ENCODE measurements at places on chromosomes 5 and 9. TPM values are rescaled to one million over a fixed set of nuclear protein-coding genes. Genes with fewer than 3 reads are reported as not detected.

FAM200C gene
- polyA plus RNA-seq, result 0.37 TPM

DNA sequence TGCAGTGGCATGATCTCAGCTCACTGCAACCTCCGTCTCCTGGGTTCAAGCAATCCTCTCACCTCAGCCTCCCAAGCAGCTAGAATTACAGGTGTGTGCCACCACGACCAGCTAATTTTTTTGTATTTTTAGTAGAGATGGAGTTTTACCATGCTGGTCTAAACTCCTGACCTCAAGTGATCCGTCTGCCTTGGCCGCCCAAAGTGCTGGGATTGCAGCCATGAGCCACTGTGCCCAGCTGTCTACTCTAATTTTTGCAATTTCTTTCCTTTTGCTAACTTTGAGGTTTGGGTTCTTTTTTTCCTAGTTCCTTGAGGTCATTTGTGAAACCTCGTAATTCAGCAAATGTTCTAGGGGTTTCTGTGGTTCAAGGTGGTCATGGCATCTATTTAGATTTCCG, 63.7 kb upstream of the PRLR start:
- no peak for DNase-seq

DNA sequence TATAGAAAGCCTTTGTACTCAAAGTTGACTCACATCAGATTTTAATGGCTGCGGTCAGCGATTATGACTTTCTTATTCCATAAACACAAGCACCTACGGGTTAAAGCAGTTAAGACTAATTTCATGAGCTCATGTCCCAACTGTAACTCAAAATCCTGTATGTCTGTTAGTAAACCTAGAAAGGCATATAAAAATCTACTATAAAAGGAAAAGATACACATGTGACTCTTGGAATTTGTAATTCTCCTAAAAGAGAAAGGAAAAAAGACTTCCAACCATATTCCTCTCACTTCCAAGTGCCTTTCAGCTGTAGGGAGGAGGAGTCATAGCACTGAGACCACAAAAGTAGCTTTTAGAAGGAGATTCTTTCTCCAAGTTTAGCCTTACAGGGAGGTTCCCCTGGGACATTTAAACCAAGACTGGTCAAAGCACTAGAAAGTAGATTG, 129.1 kb downstream of the EBF1 start:
- DNase-seq, result no peak

DNA sequence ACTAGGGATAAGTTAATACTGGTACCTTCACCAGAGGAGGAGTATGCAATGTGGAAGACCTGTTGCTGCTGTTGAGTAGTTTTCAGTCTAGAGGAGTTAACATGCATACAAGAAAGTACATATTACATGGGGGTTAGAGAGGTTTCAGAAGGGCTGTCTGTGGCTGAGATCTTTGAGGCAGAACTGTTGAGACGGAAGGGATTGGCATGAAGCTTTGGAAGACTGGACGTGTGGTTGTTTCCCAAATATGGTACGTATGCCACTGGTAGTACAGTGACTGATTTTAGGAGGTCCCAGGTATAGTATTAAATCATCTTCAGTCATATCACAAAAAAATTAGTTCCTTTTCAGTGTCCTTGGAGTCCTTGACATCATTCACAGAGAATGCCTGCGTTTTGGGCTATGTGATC, 17.6 kb downstream of the TNFAIP8 start:
- DNase-seq, result no peak

DNA sequence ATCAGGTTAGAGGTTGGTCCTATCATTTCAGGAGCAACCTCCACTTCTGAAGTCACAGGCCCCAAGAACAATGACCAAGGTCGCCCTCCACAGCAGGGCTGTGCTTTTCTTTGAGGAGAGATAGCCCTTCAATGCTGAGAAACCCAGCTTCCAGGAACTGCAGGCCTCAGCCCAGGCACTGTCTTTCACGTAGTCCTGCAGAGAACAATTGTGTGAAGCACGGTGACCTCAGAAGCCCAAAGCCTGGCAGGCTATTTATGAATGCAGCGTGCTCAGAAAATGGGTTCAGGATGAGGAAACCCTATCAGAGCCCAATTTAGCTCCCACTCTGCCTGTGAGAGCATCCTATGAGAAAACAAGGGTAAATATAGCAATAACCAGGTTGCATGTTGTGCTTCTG, 388.3 kb downstream of the PLK2 start:
- no peak for DNase-seq

GRCh38 chr5:180330810-180331646, 22.1 kb downstream of the GFPT2 start:
- no peak for DNase-seq

GRCh38 chr5:139407517-139407916, 3.6 kb upstream of the SPATA24 start:
- no peak for DNase-seq

DNA sequence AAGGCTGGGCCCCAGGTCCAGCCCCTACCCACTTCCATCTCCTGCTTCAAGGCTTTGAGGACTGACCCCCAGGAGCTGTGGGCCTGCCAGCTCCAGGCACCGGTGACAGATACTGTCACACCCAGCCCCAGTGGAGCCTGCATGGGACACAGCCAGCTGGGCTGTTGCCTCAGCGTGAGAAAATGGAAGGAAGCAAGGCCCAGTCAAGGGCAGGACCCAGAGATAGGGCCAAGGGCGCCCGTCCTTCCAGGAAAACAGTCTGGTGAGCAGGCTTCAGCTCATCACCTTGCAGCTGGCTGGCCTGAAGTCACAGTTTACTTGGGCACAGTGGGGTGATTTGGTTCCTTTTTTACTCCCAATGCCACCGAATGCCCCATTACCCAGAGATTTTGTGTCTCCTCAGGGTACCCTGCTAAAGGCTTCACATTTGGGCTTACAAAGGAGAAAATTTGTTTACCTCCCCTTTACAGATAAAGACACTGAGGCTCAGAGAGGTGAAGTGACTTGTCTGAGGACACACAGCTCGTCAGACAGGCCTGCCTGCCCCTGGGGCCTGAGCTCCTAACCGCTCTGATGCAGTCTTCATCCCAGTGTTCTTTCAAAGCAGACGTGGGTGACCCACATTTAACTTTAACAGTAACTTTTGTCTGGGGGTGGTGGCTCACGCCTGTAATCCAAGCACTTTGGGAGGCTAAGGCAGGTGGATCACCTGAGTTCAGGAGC, 21.5 kb upstream of the WDR38 start:
- no peak for DNase-seq

DNA sequence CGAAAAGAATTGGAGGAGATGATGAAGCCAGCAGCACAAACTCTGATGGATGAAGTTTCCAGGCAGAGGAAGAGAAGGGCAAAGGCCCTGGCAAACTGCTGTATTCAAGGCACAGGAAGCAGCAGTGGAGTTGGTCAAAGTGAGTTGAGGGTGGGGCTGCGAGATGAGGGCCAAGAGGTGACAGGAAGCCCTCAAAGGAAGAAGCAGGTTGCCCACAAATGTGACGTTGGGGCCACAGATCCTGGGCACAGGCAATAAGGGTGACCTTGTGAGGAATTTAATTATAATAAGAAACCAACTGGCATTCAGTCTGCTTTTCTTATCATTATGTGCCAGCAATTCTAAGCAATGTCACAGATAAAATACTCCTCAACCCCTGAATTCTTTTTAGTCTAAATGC, 261.8 kb downstream of the CTNND2 start:
- DNase-seq, result no peak

DNA sequence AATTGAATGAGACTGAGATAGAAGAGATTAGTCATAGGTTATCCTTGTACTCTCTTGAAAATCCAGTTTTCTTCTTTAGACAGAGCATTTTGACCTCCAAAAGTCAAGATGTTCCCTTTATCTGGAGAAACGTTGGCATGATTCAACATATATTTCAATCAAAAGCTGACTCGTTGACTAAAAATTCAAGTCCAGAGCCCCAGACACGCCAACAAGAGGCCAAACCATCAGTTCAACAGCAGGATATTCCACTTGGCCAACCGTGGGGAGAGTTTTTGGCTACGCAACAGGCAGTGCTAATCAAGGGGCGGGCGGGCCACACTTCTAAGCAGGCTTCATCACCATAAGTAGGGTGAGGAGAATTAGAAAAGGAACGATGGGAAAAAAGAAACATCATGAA, 119.1 kb downstream of the SLIT3 start:
- DNase-seq, result no peak

- no peak for DNase-seq
Observed at GRCh38 chr5:74877624-74878304, 11.6 kb upstream of the FAM169A start.

GRCh38 chr5:2722901-2723300, 28.6 kb downstream of the IRX2 start:
- DNase-seq, result no peak

CDH9 gene
- polyA plus RNA-seq, result not detected

STC2 gene
- polyA plus RNA-seq, result not detected

- no peak for DNase-seq
Observed at GRCh38 chr5:142845954-142846398, 75.8 kb downstream of the ARHGAP26 start.

DNA sequence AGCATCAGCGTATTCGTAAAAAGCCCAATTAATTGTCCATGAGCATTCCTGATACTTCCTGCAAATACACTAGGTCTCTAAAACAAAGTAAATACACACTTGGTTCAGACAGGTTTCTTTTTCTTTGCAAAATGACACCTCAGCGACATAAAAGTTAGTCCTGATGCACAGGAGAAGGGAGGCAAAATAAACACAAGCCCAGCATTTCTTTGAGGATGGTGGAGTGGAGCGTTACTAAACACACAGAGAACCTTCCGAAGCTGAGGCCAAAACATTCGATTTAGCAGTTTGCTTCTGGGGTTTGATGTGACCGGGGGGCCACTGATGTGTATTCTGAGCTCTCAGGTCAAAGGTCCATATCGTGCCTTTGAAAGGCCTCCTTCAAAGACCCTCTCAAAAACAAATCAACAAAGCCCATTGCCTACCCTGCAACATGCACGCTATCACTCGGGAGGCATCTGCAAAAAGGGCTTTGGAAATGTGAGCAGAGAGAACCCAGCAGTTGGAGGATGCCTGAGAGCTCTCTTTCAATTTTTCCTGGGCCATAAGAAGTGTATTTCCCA, 268.4 kb upstream of the PANK3 start:
- DNase-seq, result no peak

- no peak for DNase-seq
Observed at GRCh38 chr9:4416467-4416866, 73.8 kb upstream of the SLC1A1 start.

LECT2 gene
- not detected for polyA plus RNA-seq

GRCh38 chr5:31244921-31245320, 51.4 kb downstream of the CDH6 start:
- DNase-seq, result no peak

GRCh38 chr5:61207884-61208283, 45.6 kb upstream of the SMIM15 start:
- no peak for DNase-seq

ARHGEF39 gene
- polyA plus RNA-seq, result 0.36 TPM

FBXL7 gene
- polyA plus RNA-seq, result not detected

DNA sequence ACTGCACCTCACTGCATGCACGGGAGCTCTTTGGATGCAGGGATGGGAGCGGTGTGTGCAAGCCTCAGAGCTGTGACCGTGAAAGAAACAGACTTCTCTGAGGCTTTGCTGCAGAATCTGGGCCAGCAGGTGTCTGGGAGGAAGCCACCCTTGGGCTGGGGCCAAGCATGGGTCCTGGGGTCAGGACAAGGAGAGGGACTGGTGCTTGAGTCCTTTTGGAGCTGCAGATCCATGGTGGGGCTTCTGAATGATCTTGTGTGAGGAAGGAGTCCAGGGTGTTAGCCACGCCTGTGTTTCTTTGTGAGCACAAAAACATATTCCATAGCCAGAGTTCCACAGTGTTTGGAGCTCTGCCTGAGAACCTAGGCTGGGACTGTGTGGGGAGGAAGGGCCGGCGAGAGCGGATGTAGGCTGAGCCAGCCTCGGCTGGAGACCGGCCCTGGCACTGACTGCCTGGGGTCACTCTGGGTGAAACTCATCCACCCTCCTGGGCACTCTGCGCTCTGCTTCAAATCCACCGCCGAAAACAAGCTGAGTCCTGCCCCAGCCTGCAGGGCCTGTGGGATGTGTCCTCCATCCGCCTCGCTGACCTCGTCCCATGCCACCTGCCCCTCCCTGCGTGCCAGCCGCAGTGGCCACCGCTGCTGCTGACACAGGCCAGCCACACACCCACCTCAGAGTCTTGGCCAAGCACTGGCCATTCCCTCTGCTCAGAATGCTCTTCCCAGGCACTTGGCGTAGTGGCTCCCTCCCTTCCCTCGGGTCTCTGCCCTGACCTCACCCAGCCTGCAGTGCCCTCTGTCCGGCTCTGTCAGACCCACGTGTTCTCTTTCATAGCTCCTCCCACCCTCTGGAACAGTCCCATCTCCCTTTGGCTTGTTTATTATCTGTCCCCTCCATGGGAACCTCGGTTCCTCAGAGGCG, 26.7 kb downstream of the ERGIC1 start:
- DNase-seq, result no peak

DNA sequence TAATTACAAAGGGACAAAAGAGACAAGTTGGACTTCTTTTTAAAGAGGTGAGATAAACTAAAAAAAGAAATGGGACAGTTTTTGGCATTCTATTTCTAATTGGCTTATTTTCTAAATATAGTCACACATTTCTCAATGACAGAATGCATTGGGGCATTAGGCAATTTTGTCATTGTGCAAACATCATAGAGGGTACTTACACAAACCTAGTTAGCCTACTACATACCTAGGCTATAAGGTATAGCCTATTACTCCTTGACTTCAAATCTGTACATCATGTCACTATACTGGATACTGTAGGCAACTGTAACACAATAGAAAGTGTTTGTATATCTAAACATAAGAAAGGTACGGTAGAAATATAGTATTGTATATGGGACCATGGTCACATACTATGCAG, 56.1 kb downstream of the LSM11 start:
- no peak for DNase-seq

DNA sequence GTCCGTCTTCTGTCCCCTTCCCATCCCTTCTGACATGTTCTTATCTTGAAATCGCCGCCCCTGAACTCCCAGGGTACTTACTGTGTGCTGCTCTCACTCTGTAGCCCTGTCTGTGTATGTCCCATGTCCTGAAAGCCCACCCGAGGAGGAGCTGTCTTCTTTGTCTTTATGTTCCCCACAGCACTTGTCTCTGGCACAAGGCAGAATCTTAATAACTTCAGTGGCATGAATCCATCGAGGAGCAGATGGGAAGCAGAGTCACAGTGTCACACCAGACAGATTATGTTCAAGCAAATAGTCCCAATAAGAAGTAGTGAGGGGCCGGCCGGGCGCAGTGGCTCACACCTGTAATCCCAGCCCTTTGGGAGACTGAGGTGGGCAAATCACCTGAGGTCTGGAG, 29.7 kb upstream of the LTC4S start:
- DNase-seq, result no peak

GRCh38 chr9:110141227-110141793, 66.6 kb downstream of the C9orf152 start:
- no peak for DNase-seq

- no peak for DNase-seq
Observed at GRCh38 chr5:162456086-162456485, 388.5 kb downstream of the GABRG2 start.

Measured in CD4-positive, CD25-positive, alpha-beta regulatory T cell (primary cell).